Activated T-helper 1 cell treated with anti-CD3 and anti-CD28 coated beads, Interleukin-12 subunit alpha, Interleukin-12 subunit beta, Interleukin-2, Interleukin-4 antibody, amounts not matched to agents 30 ng/mL and 10 ng/mL and 1 ng/mL, durations not matched to agents 14 hours and 24 hours and 36 hours (primary cell): ENCODE measurements at places on chromosomes 5 and 9. TPM values are rescaled to one million over a fixed set of nuclear protein-coding genes. Genes with fewer than 3 reads are reported as not detected.

DNA sequence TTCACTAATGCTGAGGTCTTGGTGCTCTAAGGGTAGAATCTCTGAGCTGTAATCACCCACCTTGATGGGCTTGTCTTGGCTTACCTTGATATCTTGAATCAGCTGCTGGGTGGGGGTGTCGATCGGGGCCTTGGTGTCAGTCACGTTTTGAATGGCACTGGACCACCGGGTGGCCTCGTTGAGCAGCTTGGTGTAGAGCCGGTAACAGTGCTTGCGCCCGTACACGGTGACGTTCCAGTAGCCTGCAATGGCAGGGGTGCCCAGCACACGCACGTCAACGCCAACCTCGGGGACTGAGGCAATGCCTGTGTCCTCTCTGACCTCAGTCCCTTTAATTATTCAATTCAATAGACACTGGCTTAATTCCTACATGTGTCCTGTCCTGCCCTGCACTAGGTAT, 63.1 kb upstream of the RETREG1 start:
- H3K4me3 ChIP-seq, result no peak overlapping the region
- H3K27me3 ChIP-seq, result no peaks in the 10 kb centered on the region
- no peak overlapping the region for H3K27ac ChIP-seq
- DNase-seq, result no peak
- no peaks in the 10 kb centered on the region for H3K36me3 ChIP-seq

ACO1 gene
- 5.6 and 6.9 TPM in 2 replicates for total RNA-seq

CCNO gene
- 0.10 and 0.20 TPM in 2 replicates for total RNA-seq

GRCh38 chr9:73170185-73170957, 18.7 kb downstream of the ANXA1 start:
- H3K4me1 ChIP-seq, result peaks cover 10% of the 10 kb centered on the region
- DNase-seq, result no peak
- peaks cover 35% of the 10 kb centered on the region for H3K36me3 ChIP-seq
- H3K27me3 ChIP-seq, result no peaks in the 10 kb centered on the region

DIPK1B gene
- total RNA-seq, result 0.47 and 0.88 TPM in 2 replicates

PDCD1LG2 gene
- 1.1 and 1.4 TPM in 2 replicates for total RNA-seq

- no peak overlapping the region for H3K27ac ChIP-seq
- H3K4me1 ChIP-seq, result no peaks in the 10 kb centered on the region
- H3K27me3 ChIP-seq, result peaks cover 7% of the 10 kb centered on the region
- DNase-seq, result no peak
- H3K4me3 ChIP-seq, result no peak overlapping the region
- no peaks in the 10 kb centered on the region for H3K36me3 ChIP-seq
Observed at GRCh38 chr5:32628049-32628844, 42.9 kb downstream of the SUB1 start.

- no peak for DNase-seq
- H3K36me3 ChIP-seq, result no peaks in the 10 kb centered on the region
- H3K4me3 ChIP-seq, result no peak overlapping the region
- no peaks in the 10 kb centered on the region for H3K27me3 ChIP-seq
- no peak overlapping the region for H3K27ac ChIP-seq
Observed at GRCh38 chr5:90141984-90142383, 267.6 kb downstream of the CETN3 start.

NOL6 gene
- 87.3 and 90.1 TPM in 2 replicates for total RNA-seq

GRCh38 chr5:17694914-17695313, 60.7 kb downstream of the TAF11L14 start:
- no peak for DNase-seq
- no peak overlapping the region for H3K27ac ChIP-seq
- H3K36me3 ChIP-seq, result no peaks in the 10 kb centered on the region
- H3K4me1 ChIP-seq, result no peaks in the 10 kb centered on the region

GRCh38 chr5:91177085-91177484, 206.0 kb downstream of the ARRDC3 start:
- H3K4me3 ChIP-seq, result no peak overlapping the region
- peaks cover 12% of the 10 kb centered on the region for H3K27me3 ChIP-seq
- H3K36me3 ChIP-seq, result no peaks in the 10 kb centered on the region
- no peak for DNase-seq

SYNPO gene
- total RNA-seq, result not detected in 2 replicates

ARRDC3 gene
- total RNA-seq, result 10.5 and 11.5 TPM in 2 replicates

LCN15 gene
- not detected in 2 replicates for total RNA-seq

DNA sequence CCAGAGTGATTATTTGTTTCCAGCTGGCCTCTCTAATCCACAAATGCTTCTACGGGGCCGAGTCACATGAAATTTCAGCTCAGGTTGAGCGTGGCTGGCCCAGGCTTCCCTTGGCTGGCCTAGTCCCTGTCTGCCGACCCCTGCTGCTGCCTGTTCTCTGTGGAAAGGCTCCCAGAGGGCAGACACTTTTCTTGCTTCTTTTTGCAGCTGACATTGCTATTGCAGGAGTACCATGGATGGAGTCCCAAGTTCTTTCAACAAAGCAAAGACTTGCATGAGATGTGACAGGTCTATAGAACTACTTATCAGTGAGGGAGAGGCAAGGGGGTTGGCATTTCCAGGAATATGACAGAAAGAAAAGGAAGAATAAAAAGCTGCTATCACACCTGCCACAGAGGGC, 287.4 kb upstream of the ARRDC3 start:
- H3K36me3 ChIP-seq, result no peaks in the 10 kb centered on the region
- H3K27ac ChIP-seq, result no peak overlapping the region
- no peak for DNase-seq

ARHGEF39 gene
- total RNA-seq, result 7.9 and 8.8 TPM in 2 replicates

IL33 gene
- not detected in 2 replicates for total RNA-seq

ZNF79 gene
- 21.7 and 23.1 TPM in 2 replicates for total RNA-seq

DNA sequence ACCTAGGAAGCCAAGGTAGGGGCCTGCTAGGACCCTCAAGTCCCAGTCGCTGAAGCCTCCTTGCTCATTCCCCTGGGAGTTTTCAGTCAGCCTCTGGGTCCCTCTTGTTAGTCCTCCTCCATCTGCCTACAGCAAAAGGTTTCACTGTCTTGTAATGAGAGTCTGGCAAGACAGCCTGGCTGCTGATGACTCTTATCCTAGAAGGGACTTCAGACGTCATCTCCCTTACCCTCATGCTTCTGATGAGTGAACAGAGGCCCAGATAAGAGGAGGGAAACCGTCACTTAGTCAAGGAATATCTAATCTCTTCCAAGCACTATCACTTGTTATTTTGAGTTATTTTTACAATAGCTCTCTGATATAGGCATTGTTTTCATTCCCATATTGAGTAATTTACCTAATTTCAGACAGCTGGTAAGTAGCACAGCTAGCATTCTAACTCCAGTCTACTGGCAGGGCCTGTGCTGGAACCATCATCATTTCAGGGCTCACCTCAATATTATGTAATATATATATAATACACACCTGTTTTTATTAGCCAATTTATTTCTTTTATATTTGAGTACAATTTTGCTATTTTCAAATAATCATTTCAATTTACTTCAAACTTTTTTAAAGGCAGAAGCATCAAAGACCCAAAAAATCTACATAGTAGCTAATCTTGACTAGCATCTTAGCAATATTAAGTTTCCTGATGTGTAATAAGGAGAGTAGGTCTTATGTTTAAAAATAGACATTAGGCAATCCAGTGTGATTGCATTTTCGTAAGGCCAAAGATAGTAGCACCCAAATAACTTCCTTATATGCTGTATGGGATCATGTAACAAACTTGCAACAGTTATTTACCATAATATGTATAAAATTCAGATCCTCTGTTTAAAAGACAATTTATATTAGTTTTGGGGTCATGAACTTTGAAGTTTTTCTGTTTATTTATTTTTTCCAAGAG, 7.9 kb downstream of the CMYA5 start:
- no peaks in the 10 kb centered on the region for H3K36me3 ChIP-seq
- H3K27me3 ChIP-seq, result peaks cover 2% of the 10 kb centered on the region
- H3K27ac ChIP-seq, result no peak overlapping the region

DNA sequence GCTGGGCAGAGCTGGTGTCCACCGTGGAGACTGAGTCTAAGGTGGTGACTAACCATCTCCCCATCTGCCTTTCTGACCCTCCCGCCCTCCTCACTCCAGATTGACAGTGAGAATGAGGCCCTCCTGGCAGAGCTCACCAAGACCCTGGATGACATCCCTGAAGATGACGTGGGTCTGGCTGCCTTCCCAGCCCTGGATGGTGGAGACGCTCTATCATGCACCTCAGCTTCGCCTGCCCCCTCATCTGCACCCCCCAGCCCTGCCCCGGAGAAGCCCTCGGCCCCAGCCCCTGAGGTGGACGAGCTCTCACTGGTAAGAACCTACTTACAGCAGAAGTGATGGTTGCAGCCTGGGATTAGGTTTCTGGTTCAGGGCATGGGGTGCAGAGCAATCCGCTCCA, 96.5 kb downstream of the PPARGC1B start:
- H3K36me3 ChIP-seq, result peaks cover 1% of the 10 kb centered on the region
- H3K27ac ChIP-seq, result no peak overlapping the region
- H3K27me3 ChIP-seq, result peaks cover 2% of the 10 kb centered on the region
- no peak overlapping the region for H3K4me3 ChIP-seq
- H3K4me1 ChIP-seq, result peaks cover 13% of the 10 kb centered on the region

MED7 gene
- 15.0 and 15.5 TPM in 2 replicates for total RNA-seq

GRCh38 chr5:158953929-158954534, 145.7 kb downstream of the EBF1 start:
- H3K27me3 ChIP-seq, result peaks cover 1% of the 10 kb centered on the region
- no peak for DNase-seq
- peaks cover 12% of the 10 kb centered on the region for H3K4me1 ChIP-seq
- no peak overlapping the region for H3K27ac ChIP-seq
- no peaks in the 10 kb centered on the region for H3K36me3 ChIP-seq

DNA sequence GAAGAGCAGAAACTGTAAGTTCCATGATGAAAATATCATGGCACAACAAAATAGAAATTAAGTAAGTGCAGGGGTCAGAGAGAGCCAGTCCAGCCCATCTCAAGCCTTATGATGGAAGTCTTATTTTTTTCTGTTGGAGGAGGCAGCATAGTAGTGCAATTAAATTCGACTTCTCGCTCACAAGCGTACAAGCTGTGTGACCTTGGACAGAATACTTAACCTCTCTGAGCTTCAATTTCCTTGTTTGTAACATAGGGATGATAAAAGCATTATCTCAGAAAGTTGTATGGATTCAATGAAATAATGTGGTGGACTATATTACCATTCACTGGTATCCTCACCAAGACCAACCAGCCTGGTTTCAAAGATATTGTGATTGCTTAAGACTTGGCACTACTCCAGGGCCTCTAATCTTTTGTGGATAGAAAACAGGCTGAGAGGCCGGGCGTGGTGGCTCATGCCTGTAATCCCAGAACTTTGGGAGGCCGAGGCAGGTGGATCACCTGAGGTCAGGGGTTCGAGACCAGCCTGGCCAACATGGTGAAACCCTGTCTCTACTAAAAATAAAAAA, 26.8 kb upstream of the MVB12B start:
- H3K4me1 ChIP-seq, result peaks cover 5% of the 10 kb centered on the region
- H3K27ac ChIP-seq, result no peak overlapping the region
- no peak for DNase-seq
- peaks cover 12% of the 10 kb centered on the region for H3K27me3 ChIP-seq
- H3K36me3 ChIP-seq, result no peaks in the 10 kb centered on the region
- no peak overlapping the region for H3K4me3 ChIP-seq

- H3K27ac ChIP-seq, result no peak overlapping the region
- no peak for DNase-seq
- peaks cover 27% of the 10 kb centered on the region for H3K27me3 ChIP-seq
- H3K36me3 ChIP-seq, result no peaks in the 10 kb centered on the region
- H3K4me1 ChIP-seq, result peaks cover 10% of the 10 kb centered on the region
Observed at GRCh38 chr5:39092581-39093351, 18.6 kb upstream of the RICTOR start.

GRCh38 chr5:57219386-57219785, 45.5 kb downstream of the GPBP1 start:
- H3K27ac ChIP-seq, result peak overlapping the region; percentile 67
- no peaks in the 10 kb centered on the region for H3K27me3 ChIP-seq
- peaks cover 32% of the 10 kb centered on the region for H3K4me1 ChIP-seq
- DNase-seq, result no peak

GRCh38 chr5:1665803-1666202, 133.8 kb downstream of the MRPL36 start:
- H3K36me3 ChIP-seq, result no peaks in the 10 kb centered on the region
- H3K4me1 ChIP-seq, result no peaks in the 10 kb centered on the region
- peak overlapping the region; percentile 3 for H3K4me3 ChIP-seq

DNA sequence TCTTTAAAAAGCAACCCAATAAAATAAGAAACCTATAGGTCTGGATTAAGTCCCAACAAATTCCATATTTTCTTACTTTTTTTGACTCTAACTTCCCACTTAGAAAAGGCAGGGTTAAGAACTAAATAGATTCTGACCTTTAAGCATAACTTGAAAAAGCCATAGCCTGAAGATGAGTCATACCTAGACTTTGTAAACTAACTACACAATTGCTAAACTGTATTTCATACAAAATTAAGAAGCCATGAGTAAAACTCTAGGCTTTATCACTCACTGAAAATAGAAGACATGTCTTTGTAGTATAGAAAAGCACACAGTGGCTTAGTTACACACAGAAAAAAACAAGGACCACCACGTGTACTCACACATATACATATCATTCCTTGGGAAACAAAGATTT, 51.5 kb downstream of the MLLT3 start:
- H3K27ac ChIP-seq, result peak overlapping the region; percentile 22
- no peak overlapping the region for H3K4me3 ChIP-seq
- peaks cover 17% of the 10 kb centered on the region for H3K36me3 ChIP-seq
- no peak for DNase-seq
- H3K27me3 ChIP-seq, result no peaks in the 10 kb centered on the region

DNA sequence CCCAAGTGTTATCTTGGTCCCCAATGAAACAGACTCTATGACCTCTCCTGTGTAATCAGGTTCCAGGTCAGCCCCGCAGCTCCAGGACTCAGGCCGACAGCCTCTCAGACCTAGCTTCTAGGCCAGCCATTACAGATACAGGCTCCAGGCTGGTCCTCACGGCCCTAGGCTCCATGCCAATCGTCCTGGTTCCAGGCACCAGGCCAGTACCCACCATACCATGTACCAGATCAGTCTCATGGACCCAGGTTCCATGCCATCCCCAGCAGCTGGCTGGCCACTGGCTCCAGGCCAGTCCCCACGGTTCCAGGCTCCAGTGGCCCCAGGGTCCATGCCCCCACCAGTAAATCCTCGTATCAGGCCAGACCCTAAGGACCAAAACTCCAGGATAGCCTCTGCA, 1326.6 kb upstream of the C9orf72 start:
- H3K4me3 ChIP-seq, result no peak overlapping the region
- no peak for DNase-seq
- H3K27me3 ChIP-seq, result no peaks in the 10 kb centered on the region
- no peak overlapping the region for H3K27ac ChIP-seq
- no peaks in the 10 kb centered on the region for H3K4me1 ChIP-seq

IFNB1 gene
- total RNA-seq, result 0.23 TPM in 1 of 2 replicates, not detected in the other

DNA sequence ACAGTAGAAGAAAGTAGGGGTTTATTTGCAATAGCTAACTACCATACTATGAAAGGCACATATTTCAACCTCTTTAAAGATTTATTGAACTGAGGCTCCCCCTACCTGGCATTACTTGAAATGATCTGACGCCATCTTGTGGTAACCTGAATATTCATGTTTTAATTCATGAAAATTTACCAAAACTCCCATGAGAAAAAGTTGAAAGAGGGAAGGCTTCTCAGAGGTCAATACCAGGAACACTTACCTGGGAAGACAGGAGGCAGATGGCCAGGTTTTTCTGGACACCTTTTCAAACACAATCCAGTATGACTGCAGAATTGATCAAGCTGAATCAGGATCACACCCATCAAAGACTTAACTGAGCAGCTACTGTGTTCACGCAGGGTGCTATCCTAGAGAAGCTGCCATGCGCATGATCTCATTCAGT, 9.4 kb downstream of the PRELID2 start:
- H3K27me3 ChIP-seq, result peaks cover 2% of the 10 kb centered on the region
- no peak for DNase-seq
- H3K27ac ChIP-seq, result no peak overlapping the region
- H3K4me3 ChIP-seq, result no peak overlapping the region

HBEGF gene
- 28.5 and 28.9 TPM in 2 replicates for total RNA-seq

CTSV gene
- total RNA-seq, result 0.24 and 0.31 TPM in 2 replicates
